HS-5 (cell line): ENCODE measurements at places on chromosomes 1 and 21.

DNA sequence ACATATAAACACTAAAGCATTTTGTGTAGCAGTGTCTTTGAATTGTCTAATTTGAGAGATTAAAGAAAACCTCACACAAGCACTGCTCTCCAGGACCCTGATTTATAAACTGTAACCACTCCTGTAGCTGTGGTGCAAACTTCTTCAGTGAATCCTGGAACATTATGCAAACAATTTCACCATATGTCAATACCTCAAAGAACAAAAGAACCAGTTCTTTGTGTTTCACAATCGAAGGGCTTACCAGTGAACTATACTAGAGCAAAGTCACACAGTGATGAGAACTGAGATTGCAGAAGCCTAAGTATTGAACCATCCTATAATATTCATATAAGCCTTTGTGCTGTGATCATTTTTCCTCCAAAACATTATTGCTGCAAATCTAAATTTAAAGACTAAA is 21.5 kb downstream of the DPH5 start:
- DNase-seq: no peak

DNA sequence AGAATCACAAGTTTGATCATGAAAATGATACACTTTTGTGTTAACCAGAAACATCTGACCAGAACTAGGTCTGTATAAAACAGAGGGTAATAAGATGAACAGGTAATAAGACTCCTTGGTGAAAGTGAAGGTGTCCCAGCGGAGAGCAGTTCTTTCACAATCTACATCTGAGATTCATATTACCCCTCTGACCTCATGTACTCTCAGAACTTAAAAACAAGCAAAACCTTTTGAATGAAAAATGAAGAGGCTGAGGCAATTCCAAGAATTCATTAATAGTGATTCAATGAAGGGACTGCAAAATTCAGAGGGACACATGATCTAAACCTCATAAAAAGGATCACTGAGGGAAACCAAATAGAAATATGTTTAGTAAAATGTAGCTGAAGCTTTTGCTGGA is 10.9 kb upstream of the MPZL1 start:
- DNase-seq: no peak

DNA sequence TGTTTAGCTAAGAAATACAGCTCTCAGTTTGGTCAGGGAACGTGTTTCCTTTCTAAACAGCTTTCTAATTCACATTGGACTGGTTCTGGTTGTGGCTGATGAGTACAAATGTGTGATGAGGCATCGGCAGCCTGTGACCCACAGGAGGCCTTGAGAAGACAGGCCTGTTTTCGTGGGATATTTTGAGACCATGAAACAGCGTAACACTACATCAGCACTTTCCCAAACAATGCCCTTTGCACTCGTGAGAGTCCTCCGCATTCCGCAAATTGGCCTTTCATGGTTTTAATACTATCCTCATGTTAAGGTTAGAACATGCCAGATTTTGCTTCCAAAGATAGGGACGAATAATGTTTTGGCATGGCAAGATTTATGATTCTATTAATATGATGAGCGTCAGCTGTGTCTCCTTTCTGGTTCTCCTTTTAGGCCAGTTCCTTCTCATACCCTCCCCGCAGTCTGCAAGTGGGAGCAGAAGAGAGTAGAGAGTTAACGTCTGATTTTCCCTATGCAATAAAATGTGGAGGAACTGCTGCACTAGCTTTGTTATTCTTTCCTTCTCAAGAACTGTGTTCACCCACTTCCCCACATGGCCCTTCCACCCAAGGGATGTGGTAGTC is 84.3 kb upstream of the L1TD1 start:
- no peak for DNase-seq

GRCh38 chr1:217881607-217882332 is 250.6 kb downstream of the SPATA17 start:
- no peak for DNase-seq

- no peak for DNase-seq
These were observed 35.4 kb upstream of the AGPAT3 start for GRCh38 chr21:43829575-43830119.

DNA sequence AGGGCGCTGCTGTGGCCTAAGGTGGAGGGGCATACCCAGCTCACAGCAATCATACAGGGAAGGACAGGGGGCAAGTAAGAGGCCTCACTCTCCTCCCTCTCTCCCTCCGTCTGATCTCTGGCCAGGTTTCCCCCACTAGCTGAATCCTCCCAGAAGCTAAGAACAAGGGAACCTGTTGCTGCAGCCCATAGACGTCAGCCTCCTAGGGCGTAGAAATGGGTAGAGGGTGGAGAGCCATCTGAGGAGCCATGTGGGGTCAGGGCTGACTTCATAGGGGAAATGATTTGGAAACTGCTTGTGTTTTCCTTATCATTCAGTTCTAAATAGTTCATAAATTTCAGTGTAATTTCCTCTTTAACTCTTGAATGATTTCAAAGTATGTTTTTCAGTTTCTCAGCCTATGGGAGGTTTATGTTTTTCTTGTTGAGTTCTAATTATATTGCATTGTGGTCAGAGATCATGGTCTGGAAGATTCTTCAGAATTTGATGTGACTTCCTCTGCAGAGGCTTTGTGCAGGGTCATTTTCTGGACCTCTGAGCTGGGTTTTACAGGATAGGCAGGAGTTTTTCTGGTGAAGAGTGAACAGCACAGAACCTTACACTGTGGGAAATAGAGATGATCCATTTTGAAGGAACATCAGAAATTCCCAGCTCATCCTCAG is 2.3 kb upstream of the MOB3C start:
- DNase-seq: no peak
